ENCODE measurements at places on chromosomes 1 and 21. TPM values are rescaled to one million over a fixed set of nuclear protein-coding genes. Genes with fewer than 3 reads are reported as not detected.

GRCh38 chr1:39107341-39108290, 81.5 kb downstream of the NDUFS5 start:
- no peak for DNase-seq

DNA sequence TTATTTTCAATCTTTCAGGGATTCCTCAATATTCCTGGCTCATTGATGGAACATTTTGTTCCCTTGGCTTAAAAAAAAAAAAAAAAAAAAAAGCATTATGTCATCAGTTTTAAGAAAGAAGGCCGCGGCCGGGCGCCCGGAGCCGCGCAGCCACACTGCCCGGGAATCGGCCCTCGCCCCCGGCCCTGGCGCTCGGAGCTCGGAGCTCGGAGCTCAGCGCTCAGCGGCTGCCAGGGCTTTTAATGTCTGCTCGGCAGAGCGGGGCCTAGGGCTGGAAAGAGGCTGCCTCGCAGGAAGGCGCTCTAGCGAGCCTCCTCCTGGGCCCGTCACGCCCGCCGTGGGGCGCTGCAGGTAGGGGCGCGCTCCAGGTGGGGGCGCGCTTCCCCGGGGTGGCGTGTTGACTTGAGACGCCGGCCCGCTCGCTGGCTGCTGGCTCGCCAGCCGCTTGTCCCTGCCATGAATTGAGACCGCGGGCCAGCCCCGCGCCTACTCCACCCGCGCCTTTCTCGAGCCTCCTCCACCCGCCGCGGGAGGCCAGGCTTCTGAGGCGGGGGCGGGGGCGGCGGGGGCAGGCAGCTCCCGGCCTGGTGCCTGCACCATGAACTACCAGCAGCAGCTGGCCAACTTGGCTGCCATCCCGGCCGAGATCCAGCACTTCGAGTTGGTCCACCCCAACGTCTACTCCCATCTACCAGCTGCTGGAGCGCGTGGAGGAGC, 5.4 kb upstream of the TDRD5 start:
- no peak for DNase-seq

- DNase-seq: no peak
These were observed 281.2 kb downstream of the PAPPA2 start for GRCh38 chr1:176744142-176744541.

DNA sequence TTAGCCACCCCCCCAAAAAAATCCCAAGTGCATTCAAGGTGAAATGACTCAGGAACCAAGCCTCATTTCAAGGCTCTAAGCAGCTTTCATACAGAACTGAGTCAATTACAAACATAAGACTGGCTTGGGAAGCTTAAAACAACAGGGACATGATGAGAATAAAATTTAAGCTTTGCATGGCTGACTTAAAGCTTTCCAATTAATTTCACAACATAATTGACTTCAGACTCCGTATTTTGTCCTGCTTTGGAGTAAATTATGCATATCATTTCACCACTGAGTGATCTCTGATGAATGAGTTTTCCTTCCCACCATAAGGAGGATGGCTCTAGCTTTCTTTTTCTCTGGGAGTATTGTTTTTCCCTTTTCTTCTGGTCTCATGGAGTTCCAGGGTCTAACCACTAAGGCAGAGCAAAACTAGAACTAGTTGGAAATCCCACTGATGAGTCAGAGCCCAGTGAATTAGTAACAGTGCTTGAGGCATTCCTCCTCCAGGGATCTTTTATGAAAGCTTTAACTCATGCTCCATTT, 72.8 kb downstream of the XCL2 start:
- no peak for DNase-seq

Gene GALNT2
- 90.9 TPM for total RNA-seq
